Stimulated activated CD4-positive, alpha-beta T cell treated with anti-CD3 and anti-CD28 coated beads, Interleukin-15, amount 100 ng/mL, for 48 hours (primary cell): ENCODE measurements at places on chromosomes 1 and 21.

DNA sequence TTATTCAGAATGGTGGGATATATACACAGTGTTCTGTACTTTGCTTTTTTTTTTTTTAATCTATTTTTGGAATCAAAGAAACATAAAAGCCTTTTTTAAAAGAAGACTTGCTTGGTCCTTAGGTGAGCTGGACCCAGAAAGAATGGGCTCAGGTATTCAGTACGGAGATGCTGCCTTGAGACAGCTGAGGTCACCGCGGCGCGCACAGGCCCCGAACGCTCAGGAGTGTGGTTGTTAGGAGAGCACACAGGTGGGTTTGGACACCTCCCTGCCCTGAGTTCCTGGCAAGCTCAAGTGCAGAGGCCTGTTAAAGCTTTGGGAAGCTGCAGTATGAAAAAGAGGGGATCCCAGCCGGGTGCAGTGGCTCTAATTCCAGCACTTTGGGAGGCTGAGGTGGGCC, 31.8 kb downstream of the RAB4A start:
- no peak for DNase-seq

GRCh38 chr21:45965084-45965809, 16.3 kb upstream of the COL6A1 start:
- DNase-seq, result no peak

- DNase-seq, result no peak
These were observed 113.0 kb downstream of the OSBPL9 start for GRCh38 chr1:51729824-51730301.

DNA sequence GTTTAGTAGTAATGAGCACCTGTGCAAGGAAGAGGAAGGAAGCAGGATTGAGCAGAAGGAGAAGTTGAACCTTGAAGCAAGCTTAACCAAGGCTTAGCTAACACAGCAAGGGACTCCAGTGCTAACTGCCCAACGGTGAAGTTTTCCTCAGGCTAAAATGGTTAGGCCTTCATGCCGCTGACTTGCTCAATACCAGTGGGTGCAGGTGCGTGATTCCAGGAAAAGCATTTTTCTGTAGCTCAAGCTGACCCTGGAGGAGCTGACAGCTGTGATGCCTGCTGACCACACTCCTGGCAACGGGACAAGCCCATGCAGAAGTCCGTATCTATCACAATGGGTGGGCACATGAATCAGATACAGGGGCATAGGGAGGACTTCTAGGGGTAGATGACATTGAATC, 76.5 kb upstream of the FGGY start:
- no peak for DNase-seq

GRCh38 chr1:98045211-98045766, 124.5 kb upstream of the DPYD start:
- no peak for DNase-seq

DNA sequence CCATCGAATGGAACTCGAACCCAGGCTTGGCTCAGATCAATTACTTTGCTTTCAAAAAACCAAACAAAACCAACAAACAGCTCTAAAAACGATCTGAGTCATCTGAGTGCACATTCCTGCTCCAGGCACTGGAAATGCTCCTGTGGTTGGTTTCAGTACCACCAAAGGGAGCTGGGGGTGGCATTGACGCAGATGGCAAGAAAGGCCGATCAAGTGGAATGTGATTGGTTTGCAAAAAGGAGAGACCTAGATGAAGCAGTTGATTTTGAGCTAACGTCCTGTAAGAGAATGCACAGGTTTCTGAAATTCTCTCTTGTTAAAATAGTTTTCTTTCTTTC, 39.5 kb downstream of the PIK3CD start:
- no peak for DNase-seq

DNA sequence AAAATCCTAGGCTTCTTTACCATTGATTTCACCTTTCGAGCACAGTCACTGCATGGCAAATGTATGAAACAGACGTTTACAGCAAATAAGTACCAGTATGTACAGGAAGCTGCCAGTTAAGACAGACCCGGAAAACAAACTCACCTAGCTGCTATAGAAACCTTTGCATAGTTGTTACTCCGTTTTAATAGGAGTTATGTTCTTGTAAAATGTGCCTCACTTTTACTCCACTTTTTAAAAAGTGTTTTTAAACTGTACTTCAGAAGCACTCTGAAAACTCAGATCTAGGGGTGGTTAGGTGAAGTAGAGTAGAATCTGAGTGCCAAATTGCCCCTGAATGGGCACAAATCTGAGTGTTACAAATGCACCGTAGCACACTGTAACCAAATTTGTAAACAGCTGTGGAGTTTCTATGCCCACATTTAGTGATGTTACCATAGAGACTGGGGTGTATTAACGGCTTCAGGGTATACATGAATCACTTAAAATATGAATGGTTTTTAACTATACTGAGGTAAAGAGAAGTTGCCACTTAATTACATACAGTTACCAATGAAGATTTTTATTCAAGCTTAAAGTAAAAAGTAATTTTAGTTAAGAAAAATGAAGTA, 30.7 kb downstream of the CNIH4 start:
- DNase-seq, result no peak

DNA sequence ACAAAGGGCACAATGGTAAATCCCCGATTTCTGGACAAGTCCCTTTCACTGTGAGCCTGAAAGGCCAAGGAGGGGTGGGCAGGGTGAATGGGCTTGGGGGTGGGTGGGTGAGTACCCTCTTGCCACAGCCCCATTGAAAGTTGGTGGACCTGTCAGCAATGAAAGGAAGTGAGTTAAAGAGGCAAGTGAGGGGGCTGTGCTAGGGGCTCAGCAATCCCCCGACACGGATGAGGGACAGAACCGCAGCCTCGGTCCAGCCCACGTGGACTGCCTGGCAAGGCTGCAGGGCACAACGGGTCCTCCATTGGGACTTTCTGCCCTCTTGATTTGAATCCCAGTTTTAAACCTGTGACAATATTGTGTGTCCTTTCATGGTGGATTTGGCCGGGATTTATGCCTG, 255.3 kb downstream of the FOXD2 start:
- no peak for DNase-seq

DNA sequence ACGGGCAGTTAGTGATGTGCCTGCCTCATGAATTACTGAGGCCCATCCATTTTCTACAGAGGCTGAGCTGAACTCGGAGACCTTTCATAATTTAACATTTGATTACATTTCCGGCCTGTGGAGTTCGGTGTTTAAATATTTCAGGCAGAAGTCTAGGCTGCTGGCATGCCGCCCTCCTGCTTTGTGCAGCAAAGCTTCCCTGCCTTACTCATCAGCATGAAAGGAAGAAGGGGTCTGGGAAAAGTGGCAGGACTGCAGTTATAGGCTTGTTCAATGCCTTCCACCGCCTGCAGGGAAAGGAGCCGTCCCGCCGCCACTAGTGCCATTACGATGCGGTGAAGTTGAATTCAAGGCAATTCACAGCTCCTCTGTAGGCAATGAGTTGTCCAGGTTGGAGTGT, 527.9 kb downstream of the NPHP4 start:
- DNase-seq, result no peak

DNA sequence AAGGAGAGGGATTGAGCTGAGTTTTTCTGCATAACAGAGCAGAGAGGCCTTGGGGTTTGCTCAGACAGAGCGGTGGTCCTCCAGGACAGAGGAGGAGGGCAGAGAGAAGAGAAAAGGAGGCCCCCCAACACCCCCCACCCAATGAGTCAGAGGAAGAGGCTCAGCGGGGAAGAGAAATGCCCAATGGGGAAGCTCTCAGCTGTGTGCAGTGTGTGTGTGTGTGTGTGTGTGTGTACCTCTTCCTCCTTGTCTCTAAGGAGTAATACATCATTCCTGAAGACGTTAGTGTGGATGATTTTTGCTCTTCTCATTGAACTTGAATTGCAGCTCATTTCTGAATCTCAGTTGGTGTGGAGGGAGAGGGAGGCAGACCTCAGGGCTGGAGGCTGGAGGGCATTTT, 8.7 kb downstream of the TMPRSS3 start:
- no peak for DNase-seq

GRCh38 chr1:202710070-202711045, at the start of gene SYT2:
Gene SYT2 (minus strand): TSS chr1:202710454. CDS start chr1:202605772, 104,682 bp downstream.
- DNase-seq, result peak; percentile 8

GRCh38 chr1:55611123-55611522, 396.0 kb upstream of the USP24 start:
- DNase-seq, result no peak

- no peak for DNase-seq
These were observed 30.3 kb upstream of the DNAJC11 start for GRCh38 chr1:6731905-6732304.

- no peak for DNase-seq
These were observed 27.3 kb downstream of the RRP1 start for GRCh38 chr21:43816611-43817071.

- DNase-seq, result no peak
These were observed 39.3 kb downstream of the BRINP2 start for GRCh38 chr1:177210071-177210470.

DNA sequence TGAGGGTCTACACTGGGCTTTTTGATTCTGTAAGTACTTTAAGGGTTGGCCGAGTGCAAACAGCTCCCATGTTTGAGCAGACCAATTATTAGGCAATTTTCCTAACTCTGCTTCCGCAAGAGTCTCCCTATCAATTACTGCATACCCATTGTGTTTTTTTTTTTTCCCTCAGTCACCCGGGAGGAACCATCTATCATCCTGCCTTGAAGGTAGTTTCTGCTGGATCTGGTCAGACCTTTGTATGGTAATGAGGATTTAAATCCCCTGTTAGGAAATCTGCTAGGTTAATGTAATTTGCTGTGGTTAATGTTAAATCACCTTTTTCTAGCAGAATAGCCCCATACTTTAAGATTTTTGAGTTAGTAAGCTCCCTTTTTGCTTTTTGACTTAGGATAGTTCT, 40.8 kb upstream of the WARS2 start:
- DNase-seq, result no peak

DNA sequence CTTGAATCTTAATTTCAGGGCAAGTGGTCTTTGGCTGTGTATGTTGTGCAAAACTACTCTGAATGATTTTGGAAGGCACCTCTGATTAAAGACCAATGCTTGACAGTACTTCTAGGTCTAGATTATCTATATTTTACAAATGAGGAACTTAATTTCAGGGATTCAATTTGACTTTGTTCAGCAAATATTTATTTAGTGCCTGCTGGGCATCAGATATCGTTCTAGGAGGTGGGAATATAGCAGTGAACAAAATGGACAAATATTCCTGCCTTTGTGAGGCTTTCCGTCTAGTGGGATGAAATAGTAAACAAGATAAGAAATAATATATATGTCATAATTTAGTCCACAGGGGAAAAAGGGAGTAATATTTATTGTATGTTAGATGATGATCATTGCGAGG, 4.7 kb downstream of the ZNF326 start:
- DNase-seq, result no peak

GRCh38 chr1:198776602-198777029, 137.8 kb downstream of the PTPRC start:
- DNase-seq, result no peak
